ENCODE measurements at places on chromosomes 12 and 14. TPM values are rescaled to one million over a fixed set of nuclear protein-coding genes. Genes with fewer than 3 reads are reported as not detected.

BHLHE41 gene
- polyA plus RNA-seq, result 23.3 TPM

TCP11L2 gene
- 4.6 TPM for polyA plus RNA-seq

MANSC1 gene
- 35.7 TPM for polyA plus RNA-seq

RASSF9 gene
- polyA plus RNA-seq, result not detected

ADAMTS20 gene
- not detected for polyA plus RNA-seq

WNT5B gene
- not detected for polyA plus RNA-seq

ORAI1 gene
- polyA plus RNA-seq, result not detected

GYS2 gene
- not detected for polyA plus RNA-seq

ACOT4 gene
- 0.13 TPM for polyA plus RNA-seq

RAD52 gene
- 4.4 TPM for polyA plus RNA-seq

HEATR5A gene
- 11.2 TPM for polyA plus RNA-seq

CLEC9A gene
- polyA plus RNA-seq, result not detected

PZP gene
- polyA plus RNA-seq, result 3.2 TPM

KLRG1 gene
- polyA plus RNA-seq, result 2.8 TPM

CCDC38 gene
- polyA plus RNA-seq, result not detected

LRIG3 gene
- polyA plus RNA-seq, result 0.34 TPM

RAB15 gene
- polyA plus RNA-seq, result 13.8 TPM

MAP3K9 gene
- polyA plus RNA-seq, result 7.7 TPM

PNN gene
- polyA plus RNA-seq, result 38.4 TPM

RNF212B gene
- polyA plus RNA-seq, result not detected

FAM186B gene
- 0.24 TPM for polyA plus RNA-seq

KLRD1 gene
- 0.09 TPM for polyA plus RNA-seq

CYP27B1 gene
- polyA plus RNA-seq, result not detected

DPF3 gene
- 5.0 TPM for polyA plus RNA-seq

EPYC gene
- not detected for polyA plus RNA-seq

SAMD4A gene
- polyA plus RNA-seq, result 8.4 TPM

PMEL gene
- not detected for polyA plus RNA-seq
